Bronchial epithelial cell (primary cell): ENCODE measurements at places on chromosomes 12 and 14. TPM values are rescaled to one million over a fixed set of nuclear protein-coding genes. Genes with fewer than 3 reads are reported as not detected.
A peak's percentile ranks its signal among the peaks of the same experiment; 100 is the strongest.

DNA sequence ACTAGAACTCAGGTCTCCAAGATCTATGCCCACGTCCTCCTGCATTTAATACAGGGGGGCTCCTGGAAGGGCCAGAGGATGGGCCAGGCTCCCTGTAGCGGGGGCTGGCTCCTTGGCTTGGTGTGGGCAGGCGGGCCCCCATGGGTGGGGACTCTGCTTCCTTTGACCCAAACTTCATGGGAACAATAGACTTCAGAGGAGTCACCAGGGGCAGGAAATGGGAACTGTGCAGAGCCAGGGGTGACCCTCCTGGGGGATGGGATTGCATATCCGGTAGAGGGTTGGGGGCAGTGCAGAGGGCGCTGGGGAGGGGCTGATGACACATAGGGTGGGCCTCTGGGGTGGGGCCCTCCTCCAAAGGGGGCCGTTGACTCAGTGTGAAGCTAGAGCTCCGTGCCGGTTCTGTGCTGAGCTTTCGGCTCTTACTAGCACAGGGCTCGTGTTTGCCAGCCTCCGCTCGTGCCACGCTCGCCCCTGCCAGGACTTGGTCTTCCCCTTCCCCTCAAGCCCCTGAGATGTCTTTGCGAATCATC is 4.6 kb downstream of the TEAD4 start:
- DNase-seq = no peak

DNA sequence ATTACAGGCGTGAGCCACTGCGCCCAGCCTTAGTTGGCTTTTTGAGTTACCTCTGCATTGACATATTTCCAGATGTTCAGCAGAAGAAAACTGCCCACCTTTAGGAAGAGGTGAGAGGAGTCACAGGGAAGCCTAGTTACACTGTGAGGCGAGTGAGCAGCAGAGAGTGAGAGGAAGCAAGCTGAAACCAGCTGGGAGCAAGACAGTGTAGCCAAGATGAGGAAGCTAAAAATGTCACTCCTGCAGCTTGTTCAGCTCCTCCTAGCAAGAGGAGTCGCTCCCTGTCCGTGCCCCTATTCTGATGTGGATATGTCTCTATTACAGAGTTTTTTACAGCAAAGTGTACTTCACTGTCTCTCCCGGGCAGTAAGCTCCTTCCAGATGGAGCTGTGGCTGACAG is 127.6 kb downstream of the GXYLT1 start:
- DNase-seq = no peak

DNA sequence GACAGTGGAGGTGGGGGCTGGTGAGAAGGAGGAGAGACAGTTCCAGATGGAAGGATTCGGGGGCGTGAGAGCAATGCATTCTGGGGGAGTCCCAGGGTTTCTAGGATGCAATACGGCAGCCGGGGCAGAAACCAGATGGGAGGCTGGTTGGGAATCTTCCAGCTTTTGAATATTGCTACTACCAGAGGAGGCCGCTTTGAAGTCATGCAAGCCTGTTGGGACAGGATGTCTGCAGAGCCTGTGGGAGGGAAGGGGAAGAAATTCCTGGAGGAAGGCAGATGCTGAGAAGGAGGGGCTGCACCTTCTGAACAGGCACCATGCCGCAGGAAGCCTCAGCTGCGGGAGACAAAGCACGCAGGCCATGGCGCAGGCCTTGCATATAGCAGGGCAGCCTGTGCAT is 105.4 kb downstream of the APAF1 start:
- DNase-seq = no peak

- DNase-seq = no peak
These were observed 28.7 kb upstream of the SOS2 start for GRCh38 chr14:50260072-50260471.

DNA sequence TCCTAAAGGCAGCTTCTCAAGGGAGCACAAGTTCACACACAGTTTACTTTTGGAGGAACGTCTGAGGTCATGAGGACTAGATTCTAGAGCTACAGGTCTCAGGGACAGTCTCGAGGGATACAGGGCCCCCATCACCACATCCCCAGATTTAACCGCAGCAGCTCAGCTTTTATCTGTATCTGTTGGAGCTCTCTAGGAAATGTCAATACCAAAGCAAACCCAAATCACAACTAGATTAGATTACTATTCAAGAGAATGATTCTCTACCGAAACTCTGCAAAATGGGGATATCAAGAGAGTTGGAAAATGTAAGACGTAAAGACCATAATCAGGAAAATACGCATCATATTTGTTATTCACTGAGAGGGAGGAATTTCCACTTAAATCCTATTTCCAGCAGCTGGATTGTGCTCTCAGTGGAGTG is 4.0 kb upstream of the MYRFL start:
- DNase-seq = no peak

DNA sequence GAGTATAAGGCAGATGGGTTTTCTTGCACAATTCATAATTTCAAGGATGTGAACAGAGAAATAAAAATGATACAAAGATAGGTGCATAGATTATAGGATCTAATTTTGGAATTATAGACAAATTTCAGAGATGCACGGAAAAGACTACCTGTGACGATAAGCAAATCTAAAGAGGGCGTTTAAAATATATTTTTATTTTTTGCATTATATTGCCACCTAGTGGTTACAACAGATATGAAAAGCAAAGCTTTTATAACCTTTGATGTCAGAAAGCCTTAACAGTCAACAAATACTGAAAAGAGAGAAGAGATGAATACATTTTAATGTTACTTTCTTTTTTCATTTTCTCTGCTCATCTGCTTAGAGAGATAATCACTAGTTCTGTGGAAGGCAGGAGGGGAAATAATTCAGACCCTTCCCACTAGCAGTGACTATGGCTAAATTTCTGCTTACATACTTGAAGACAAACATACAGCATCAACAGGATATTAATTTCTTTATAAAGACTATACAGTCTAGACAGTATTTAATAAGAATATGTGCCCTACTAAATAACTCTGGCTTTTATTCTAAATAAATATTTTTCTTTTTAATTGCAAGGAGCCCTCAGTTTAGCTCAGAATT is 46.3 kb downstream of the NTS start:
- peak; percentile 42 for DNase-seq

GRCh38 chr14:56044196-56044595 is 74.0 kb upstream of the PELI2 start:
- DNase-seq = peak; percentile 56

DNA sequence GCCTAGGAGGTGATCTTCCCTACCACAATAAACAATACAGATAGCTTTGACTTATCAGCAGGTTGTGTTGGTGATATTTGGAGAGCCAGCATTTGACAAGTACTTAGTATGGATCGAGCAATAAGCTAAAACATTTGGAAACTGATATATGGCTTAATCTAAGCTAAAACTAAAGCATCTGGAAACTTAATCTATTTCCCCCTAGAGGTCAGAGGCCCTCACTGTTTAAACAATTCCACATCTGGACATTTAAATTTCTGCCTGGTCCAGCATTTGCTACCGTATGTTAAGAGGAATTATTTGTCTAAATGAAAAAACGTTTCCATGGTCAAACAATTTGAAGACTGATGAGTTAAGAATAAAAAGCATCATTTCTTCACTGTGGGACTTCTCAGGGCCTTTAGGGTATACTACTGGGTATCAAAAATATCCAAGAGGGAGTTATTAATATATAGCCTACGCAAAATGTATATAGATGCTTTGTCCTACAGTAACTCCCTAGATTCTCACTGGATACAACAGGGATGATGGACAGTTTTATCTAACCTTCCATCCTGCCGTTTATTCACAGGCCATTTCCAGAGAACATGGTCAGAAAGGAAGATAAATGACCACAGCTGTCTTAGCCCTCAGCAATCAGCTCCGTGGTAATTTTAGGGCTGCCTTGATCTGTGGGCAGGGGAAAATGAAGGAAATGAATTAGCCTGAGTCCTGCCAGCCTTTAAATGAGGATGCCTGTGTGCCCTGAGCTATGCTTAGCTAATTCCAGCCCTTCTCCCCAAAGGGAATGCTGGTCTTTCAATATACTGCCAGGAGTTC is 135.4 kb upstream of the NUDT4 start:
- no peak for DNase-seq

- peak; percentile 21 for DNase-seq
These were observed 1387.5 kb downstream of the LRFN5 start for GRCh38 chr14:42994051-42994736.

DNA sequence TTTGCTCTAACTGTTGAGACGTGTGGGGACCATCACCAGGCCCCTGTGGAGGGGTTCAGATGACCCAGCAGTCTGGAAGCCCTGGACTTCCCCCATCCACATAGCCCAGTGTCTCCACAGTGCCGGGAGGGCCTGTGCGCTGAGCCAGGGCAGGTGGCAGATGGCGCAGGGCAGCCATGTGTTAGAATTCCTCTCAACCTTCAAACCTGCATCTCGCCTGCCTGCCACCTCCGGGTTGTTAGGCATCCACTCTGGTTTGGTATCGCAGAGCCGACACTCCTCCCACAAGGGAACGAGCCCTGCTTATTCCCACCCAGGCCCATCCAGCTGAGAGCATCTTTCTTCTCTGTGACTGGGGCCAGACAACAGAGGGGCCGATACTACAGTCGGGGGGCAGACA is 84.5 kb downstream of the ADGRD1 start:
- no peak for DNase-seq

- DNase-seq = peak; percentile 72
These were observed 26.9 kb downstream of the ZFC3H1 start for GRCh38 chr12:71636704-71637115.

DNA sequence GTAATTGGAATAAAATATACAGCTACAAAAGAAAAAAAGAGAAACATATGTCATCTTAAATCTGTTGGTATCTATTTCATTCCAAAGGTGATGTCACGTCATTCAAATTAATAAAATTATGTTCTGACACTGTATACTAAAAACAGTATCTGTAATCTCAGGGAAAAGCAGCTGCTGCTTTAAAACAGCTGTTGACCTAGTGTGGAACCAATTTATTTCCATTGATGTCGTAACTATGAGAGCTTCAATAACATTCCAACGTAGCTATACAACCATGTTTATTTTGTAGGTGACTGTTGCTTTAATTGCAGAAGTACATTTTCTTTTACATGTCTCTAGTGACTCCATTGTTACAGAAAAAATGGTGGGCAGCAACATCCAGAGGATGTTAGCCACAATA is 571.7 kb downstream of the RPS29 start:
- no peak for DNase-seq

GRCh38 chr12:114955414-114956014 is 271.5 kb upstream of the TBX3 start:
- DNase-seq = no peak

GRCh38 chr14:32381869-32382268 is 52.8 kb downstream of the AKAP6 start:
- DNase-seq = peak; percentile 86

GRCh38 chr14:104187931-104188726 is 49.7 kb downstream of the KIF26A start:
- DNase-seq = no peak

DNA sequence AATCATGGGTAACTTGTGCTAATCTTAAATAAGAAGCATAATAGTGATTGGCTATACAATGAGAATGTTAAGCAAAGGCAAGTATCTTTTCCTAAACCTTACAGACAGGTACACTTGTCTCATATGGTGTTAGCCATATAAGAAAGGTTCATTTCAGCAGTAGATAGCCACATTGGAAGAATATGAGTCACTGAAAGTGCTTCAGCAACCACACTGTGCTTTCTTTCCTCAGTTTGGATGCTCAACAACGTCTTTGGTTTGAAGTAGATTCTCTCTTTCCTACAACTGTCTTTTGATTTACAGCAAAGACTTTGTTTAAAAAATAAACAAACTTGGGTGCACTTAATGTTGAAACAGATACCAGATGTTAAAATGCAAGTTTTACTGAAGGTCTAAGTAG is 8.9 kb downstream of the DDHD1 start:
- no peak for DNase-seq

- DNase-seq = peak; percentile 59
These were observed 208.1 kb downstream of the ZFP36L1 start for GRCh38 chr14:68584786-68585185.

DNA sequence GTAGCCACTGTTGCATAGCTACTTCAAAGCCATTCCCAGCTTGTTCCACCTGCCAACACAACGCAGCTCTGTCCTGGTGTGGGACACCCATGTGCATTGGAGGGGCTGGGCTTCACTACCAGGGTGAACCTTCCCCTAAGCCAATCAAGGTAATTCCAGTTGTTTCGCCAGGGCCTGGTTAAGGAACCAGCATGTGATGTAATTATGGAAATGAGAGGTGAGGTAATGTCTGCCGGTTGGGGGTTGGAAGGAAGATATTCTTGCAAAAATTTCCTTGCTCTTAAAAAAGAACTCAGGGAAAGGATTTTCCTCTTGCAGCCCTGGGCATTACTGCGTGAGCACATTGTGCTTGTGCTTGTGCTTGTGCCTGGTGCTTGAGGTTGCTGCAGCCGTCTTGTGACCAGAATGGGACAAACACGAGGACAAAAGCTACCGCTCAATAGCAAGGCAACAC is 14.9 kb downstream of the TUBA1C start:
- DNase-seq = peak; percentile 39

- DNase-seq = no peak
These were observed 681.0 kb downstream of the RPL10L start for GRCh38 chr14:45970621-45971020.

- no peak for DNase-seq
These were observed 160.0 kb downstream of the CALM1 start for GRCh38 chr14:90556666-90557450.

DNA sequence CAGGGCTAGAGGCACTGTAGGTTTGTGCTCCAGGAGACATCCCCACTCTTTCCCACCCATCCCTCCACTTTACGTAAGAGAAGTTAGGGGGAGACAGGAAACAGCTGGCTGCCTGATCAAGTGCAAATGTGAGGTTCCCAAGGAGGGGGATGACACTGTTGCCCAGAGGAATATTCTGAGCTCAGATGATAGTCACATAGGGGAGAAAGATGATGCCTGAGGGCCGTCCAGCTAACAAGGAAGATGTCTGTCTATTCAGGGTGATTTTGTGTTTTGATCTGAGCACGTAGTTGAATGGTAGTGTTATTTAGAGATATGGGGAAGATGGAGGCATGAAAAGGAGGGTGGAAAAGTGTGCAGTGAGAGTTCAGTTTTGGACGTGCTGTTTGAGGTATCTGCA is 13.9 kb upstream of the GPRC5D start:
- no peak for DNase-seq

DNA sequence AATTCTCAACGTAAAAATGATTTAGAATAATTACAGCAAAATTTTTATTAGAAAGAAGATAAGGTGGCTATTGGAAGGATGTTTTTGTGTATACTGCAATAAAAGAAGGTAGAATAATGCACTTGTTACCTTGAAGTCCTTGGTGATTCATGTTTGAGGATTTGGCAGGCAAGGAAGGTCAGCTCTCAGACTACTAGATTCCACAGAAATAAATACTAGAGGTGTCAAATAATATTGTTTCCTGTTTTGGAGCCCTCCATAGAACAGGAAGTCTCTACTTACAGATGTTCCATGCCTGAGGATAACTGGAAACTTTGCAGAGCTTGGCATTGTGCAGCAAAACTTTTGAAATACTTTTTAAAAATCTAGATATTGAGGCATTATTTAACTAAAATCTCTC is 284.3 kb upstream of the SYT1 start:
- no peak for DNase-seq

LGMN gene
- 34.0 and 59.3 TPM in 2 replicates for total RNA-seq

KIF21A gene
- 37.4 and 37.6 TPM in 2 replicates for total RNA-seq

FRS2 gene
- total RNA-seq = 25.5 and 27.1 TPM in 2 replicates

SLC6A13 gene
- total RNA-seq = 0.64 and 0.79 TPM in 2 replicates

C12orf56 gene
- 1.1 and 2.0 TPM in 2 replicates for total RNA-seq

RNASE1 gene
- not detected in 2 replicates for total RNA-seq

CD27 gene
- not detected in 2 replicates for total RNA-seq

TAS2R50 gene
- 1.0 and 2.1 TPM in 2 replicates for total RNA-seq
